ENCODE measurements at places on chromosomes 16 and 17.

GRCh38 chr16:13077816-13078215, 176.4 kb downstream of the SHISA9 start:
- no peak for DNase-seq

DNA sequence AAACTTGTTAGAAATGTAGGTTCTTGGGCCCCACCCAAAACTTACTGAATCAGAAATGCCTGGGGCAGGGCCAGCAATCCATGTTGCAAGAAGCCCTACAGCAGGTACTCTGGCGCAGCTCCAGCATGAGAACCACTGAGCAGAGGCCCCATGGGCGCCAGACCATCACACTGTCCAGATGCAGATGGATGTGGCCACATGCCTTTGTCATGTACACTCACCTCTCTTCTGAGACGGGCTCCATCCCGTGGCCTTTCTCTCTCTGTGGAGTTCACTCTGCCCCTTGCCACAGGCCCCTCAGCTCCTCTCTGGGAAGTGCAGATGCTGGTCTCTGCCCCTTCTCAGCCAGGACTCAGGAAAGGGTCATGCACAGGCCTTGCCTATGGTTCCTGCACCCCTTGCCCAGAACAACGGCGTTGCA, 2.3 kb upstream of the CCNF start:
- no peak for DNase-seq

DNA sequence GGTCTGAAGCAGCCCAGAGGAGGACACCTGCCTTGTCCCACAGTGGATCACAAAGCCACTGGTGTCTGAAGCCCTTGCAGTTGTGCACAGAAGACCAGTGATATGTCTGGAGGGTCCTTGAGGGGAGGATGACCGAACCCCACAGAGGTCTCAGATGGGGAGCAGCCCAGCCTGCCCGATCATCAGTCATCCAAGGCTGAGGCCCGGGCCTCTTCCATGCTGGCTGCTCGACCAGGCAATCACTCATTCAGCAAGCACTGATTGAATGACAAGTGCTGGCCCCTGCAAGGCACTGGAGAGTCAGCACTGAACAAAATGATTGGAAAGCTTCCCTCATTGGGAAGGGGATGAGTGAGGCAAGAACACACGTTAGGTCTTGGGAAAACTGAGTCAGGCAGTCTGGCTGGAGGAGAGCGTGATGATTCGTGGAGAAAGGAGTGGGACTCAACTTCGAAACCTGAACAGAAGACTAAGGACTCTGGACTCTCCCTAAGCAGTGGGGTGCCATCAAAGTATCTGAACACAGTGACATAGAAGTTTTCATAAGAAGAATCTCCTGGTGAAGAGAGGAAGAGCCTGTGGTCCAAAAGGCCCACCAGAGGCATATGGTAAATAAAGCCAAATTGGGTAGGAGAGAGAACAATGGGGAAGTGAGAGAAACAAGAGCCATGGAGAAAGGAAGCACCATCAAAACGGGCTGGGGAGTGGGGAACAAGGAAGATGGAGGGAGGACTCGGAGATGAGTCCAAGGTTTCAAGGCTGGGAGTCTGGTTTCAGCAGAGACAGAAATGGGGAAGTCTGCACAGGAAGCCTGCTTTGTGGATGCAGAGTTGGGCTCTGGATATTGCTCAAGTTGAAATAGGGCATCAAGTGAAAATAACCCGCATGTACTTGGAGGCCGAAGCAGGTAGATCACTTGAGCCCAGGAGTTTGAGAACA, 10.2 kb downstream of the PIK3R5 start:
- DNase-seq: no peak

- no peak for DNase-seq
Measured at GRCh38 chr16:68263559-68264127, 683 bp upstream of the SLC7A6 start.

GRCh38 chr17:63136369-63137012, 170.5 kb downstream of the TANC2 start:
- DNase-seq: no peak

DNA sequence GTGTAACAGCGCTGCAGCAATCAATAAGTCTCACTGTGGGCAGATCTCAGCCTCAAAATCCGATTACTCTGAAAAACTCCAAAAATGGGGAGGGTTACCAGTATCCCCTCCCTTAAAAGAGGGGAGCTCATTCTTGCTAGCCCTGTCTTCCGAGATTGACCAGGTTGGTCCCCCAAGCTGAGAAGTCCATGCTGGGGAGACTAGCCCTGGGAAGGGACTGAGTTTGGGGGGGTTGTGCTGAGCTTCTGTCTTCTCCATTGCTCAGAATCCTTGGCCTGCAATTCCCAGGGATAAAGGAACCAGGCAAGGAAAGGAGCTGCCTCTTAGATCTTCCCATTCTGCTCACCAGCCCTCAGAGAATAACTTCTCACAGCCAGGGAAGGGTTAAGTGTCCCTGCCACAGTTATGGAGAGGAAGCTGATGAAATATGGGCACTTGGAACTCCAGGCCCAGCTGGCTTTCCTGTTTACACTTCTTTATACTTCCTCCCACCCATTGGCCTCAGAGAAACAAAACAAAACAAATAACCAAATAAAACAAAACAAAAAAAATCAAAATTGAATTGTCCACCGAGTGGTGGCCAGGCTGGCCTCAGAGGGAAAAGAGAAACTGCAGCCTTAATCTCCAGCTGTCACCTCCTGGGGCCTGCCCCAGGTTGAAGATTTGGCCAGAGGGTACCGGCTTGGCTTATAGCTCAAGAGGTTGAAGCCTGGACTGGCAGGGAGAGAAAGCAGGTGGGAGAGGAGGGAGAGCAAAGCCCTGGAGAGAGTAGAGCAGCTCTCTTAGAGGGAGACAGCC, 2.6 kb downstream of the HOXB3 start:
- peak; percentile 93 for DNase-seq

GRCh38 chr16:52470585-52470984, 76.4 kb downstream of the TOX3 start:
- peak; percentile 56 for DNase-seq

- DNase-seq: no peak
Measured at GRCh38 chr17:79027274-79027924, 3.4 kb downstream of the C1QTNF1 start.

DNA sequence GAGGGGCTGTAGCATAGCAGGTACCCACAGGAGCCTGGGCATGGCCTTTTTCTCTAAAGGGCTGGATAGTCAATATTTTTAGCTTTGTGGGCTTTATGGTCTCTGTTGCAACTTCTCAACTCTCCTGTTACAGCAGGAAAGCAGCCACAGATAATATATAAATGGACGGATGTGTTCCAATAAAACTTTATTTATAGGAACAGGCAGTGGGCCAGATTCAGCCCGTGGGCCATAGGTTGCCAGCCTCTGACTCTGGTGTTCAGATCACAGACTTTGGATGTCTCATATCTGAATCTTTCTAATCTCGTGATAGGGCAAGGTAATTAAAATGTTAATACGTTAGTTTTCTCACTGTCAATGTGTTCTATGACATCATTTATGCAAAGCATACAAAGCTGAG, 136.4 kb downstream of the WWOX start:
- no peak for DNase-seq

DNA sequence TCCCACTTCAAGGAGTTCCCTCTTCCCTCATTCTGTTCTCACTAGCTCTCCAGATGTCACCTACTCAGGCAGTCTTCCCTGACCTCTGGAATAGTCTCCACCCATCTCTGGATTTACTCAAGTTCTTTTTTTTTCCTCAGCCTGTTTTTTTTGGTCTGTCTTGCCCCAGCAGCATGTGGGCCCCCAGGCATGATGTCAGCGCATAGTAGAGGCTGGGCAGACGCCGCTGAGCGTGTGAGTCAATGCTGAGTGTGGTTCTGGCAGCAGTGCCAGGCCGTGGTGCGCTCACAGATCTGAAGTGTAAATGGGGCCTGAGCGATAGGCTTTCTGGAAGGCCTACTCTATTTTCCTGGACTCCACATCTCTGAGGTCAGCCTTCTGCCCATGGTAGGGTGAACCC, 2.7 kb upstream of the KCNJ18 start:
- no peak for DNase-seq

DNA sequence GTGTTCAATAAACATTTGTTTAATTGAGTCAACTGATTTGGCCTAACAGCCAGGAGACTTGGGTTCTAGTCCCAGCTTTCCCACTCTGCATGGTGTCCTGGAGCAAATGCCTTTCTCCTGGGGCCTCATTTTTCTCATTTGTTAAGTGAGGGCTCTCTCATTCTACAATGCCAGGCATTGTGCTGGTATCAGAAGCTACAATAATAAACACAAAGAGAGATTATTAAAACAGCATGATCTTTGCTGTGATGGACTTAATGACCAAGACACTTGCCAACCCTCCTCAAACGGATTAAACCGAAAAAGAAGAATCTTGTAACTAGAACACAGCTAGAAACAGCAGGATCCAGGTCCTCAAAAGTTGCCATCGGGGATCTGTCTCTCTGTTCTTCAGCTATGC, 4.8 kb upstream of the VAMP2 start:
- DNase-seq: no peak

GRCh38 chr16:80591071-80591915, 50.5 kb downstream of the DYNLRB2 start:
- DNase-seq: no peak

DNA sequence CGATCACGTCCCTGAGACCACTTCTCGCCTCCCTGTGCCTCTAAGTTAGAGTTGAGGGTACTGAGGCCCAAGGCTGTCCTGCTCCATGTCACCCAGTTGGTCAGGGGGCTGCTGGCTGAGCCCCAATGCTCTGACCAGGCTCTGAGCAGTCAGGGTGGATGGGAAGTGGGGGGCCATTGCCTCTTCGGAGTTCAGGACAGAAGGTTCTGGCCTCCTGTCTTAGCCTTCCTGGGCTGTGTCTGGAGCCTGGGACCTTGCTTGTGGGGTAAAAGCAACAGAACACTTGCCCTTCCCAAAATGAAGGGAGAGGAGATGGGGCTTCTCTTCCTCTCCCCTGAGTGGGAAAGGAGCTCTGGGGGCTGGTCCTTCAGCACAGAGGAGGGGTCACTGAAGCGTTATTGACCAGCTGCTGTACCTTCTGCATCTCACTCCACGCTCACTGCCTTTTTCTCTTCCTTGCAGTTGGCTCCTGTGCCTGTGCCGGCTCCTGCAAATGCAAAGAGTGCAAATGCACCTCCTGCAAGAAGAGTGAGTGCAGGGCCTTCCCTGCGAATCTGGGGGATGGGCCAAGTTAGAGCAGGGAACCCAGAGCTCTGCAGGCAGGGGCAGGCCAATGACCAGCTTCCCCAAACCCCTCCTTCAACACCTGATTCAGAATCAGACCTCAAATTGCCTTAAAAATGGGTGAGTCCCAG, 580 bp downstream of the MT1X start:
- no peak for DNase-seq

- no peak for DNase-seq
Measured at GRCh38 chr17:6070430-6070912, 292 bp downstream of the WSCD1 start.

GRCh38 chr17:56939869-56940484, 20.9 kb downstream of the COIL start:
- peak; percentile 16 for DNase-seq
